Stimulated activated CD8-positive, alpha-beta memory T cell treated with anti-CD3 and anti-CD28 coated beads, Interleukin-4, amount 100 ng/mL, for 4 hours (primary cell): ENCODE measurements at places on chromosomes 5 and 9.
A peak's percentile ranks its signal among the peaks of the same experiment; 100 is the strongest.

DNA sequence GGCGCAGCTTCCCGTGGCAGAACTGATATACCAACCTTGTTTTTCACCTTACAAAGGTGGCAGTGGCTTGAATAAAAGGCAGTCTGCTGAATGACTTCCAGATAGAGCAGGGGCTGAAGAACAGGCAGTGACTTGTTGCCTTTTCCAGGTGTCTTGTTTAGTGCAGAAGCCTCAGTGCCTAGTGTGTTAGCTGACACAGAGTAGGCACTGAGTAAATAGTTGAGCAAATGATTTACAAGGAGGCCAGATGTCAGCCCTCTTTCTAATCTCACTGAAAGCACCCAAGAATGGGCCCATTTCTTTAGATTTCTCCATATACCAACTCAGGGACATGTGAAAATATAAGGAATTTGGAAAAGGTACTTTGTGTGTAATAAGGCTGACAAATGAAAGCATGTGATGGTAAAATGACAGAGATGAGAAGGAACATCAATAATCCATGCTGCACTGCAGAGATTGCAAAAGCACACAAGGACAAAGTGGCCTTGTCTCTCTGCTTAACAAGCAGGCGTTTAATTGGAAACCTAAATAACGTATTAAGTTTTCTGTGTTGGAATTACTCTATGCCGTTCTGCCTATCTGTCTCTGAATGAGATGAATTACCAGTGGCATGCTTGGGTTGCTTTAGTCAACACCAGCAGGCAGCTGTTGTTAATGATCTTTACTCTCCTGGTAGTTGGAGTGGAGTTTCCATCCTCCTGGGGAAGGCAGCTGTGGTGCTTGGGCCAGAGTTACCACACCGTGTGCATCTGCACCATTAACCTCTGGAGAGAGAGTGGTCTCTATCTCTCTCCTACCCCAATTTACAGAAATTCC is 360.1 kb upstream of the C9orf72 start:
- DNase-seq: no peak

GRCh38 chr9:91560301-91560700 is 136.7 kb upstream of the NFIL3 start:
- DNase-seq: no peak

DNA sequence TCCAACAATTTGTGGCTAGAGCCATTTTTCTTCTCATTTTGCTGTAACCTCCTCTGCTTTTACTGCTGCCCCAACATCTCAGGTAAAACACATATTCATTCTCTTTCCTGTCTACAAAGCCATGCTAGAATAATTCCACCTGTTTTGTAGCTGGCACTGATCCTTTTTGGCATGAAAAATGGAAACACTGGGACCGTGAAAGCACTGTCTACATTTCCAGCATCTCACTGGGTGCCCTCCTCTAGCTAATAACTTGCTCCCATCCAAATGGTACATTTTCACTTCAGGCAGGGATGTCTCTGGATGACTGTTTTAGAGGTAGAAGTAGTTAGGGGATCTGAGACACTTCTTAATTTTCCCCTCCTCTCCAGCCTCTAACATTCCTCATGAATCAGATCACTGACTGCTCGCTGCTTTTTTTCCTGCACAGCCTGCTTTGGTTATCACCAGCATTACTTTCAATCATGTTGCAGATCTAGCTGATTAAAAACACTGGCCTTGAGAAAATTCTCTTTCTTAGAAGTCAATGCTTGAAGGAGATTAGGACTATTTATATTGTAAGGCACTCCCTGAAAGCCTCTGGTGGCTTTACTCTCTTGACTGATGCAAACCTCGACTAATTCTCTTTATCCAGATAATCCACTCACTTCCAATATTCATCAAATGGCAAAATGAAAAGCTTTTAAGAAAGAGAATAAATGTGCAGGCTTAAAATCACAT is 1312.6 kb upstream of the DMAC1 start:
- DNase-seq: no peak

DNA sequence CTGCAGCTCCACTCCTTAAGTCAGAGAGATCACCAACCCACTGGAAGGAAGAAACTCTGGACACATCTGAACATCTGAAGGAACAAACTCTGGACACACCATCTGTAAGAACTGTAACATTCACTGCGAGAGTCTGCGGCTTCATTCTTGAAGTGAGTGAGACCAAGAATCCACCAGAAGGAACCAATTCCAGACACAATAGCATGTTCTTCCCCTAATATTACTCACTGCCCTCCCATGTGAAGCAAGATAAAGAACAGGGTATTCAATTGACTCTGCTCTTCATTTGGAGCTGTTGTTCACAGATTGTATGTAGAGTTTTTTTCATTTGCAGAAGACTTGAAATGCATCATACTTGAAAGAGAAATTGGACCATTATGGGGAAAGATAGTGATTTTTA is 10.8 kb downstream of the SAXO1 start:
- no peak for DNase-seq

DNA sequence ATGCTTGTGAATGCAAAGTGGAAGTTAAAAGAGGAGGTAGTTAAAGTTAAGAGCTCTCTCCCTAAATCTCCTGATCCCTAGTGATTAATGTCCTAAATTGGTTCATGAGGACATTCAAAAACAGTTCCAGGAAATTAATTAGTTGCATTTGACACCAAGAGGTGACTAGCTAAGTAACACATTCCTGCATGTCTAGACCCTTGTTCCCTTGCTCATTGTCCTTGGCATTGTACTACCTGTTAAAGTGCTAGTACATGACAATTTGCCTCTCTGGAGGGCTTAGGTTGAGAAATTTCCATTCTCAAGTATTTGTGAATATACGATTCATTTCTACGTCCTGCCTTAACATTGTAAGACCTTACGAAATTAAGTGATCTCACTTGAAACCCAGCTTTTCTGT is 278.6 kb upstream of the CDH10 start:
- DNase-seq: no peak

DNA sequence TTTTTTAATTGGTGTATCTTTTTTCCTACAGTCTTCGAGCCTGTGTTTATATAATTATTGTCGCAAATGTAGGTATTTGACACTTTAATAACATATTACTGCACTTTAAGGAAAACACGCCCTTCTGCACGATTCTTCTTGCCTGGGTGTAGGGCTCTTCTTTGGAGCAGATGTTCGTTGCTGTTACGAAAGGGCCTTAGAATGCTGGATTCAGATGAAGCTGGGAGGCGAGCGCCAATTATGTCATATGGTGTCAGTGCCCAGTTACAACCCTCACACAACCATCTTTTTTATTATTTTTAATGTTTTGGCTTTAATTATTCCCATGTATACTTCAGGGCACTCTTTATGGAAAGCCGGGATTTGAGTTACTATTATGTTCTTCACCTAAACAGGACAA is 553.0 kb downstream of the EBF1 start:
- no peak for DNase-seq

DNA sequence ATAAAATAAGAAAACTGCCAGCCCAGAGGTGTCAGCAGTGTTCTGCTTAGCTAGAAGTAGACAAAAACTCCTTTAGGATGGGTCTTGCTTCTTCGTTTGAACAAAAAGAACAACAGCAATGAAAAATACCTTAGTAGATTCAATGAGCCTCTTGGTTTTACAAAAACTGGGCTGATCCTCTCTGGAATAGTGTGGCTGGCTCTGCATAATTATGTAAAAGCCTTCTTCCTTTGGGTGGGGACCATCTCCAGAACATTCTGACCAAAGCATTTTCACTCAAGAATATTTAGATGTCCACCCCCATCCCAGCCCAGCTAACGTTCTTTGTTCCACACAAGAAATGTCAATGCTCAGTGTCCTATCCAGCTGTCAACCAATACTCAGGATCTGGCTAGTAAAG is 63.2 kb downstream of the LRSAM1 start:
- no peak for DNase-seq

GRCh38 chr5:139363937-139364336 is 19.2 kb downstream of the SLC23A1 start:
- no peak for DNase-seq

DNA sequence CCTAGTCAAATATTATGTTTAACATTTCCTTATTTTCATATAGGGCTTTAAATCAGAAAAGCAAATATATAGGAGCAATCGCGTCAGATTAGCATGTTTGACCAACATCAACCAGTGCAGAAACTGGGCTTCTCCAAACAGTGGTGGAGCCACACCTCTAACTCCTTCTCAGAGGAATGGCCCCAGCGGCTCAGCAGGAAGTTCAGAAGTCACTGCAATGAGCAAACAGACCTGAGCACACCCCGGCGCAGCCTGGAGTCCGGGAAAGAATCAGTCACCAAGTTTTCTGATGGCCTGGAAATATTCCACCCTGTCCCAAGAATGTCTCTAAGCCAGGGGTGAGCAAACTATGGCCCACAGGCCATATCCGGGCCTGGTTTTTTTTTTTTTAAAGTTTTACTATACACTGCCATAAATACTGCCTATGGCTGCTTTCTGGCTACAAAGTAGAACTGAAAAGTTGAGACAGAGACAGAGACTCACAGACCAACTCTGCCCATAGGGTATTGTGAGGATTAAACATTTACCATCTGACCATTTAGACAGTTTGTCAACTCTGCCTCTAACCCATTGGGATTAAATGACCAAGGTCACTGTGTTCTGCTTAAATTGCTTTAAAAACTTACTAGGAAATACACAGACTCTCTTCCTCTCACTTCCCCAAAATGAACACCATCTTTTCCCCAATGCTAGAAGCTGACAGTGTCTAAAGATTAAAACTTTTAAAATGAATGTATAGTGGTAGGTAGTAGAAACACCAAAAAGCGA is 5.4 kb downstream of the GOLM1 start:
- no peak for DNase-seq

DNA sequence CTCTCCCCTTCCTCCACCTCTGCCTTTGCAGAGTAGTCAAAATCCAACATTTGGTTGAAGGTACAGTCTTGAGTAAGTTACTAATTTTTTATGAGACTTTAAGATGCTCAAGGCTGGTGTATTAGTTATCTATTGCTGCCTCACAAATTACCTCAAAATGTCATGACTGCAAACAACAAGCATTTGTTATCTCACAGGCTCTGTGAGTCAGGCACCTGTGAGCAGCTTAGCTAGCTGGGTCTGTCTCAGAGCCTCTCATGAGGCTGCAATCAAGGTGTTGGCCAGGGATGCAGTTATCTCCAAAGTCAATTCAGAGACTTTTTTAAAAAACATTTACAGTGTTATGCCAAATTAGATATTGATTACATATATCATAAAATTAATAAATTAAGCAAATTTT is 371.3 kb upstream of the RGMB start:
- DNase-seq: no peak

GRCh38 chr5:39116344-39117170 is 42.4 kb upstream of the RICTOR start:
- DNase-seq: no peak

GRCh38 chr5:8897316-8897715 is 648.6 kb downstream of the SEMA5A start:
- DNase-seq: no peak

DNA sequence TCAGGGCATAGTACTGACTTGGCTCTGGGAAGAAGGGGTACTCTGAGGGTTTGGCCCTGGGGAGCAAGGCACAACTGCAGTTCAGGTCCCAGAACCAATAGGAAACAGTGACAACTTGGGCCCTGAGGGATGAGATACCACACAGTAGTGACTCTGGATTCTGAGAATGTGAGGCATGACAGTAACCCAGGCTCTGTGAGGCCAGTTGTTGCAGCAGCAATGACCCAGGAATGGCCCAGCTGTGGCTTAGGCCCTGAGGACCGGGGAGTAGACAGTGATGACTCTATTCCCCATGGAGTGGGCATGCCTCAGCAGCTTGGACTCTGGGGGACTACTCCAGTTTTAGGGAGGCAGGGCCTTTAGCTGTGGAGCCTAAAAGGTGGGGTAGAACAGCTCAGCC is 21.5 kb upstream of the NFIL3 start:
- DNase-seq: no peak

DNA sequence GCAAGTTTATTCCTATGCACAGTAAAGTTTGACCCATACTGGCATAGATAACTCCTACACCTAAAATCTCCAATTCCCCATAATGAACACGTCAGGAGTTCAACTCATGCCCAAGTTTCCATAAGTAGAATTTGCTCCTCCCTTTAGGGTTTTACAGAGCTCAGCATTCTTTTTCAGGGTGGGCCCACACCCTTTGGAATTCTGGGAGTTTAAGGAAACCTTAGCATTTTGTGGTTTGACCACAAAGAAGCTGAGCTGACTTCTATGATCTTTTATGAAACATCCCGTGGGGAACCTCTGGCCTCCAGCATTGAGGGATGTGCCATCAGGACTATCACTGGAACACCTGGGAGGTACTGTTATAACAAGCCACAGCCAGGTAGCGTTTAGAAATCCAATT is 220.6 kb upstream of the MAP3K1 start:
- DNase-seq: no peak

GRCh38 chr9:137029058-137029936 is 1.3 kb upstream of the ABCA2 start:
- peak; percentile 52 for DNase-seq

- DNase-seq: no peak
Measured at GRCh38 chr9:75909776-75910175, 19.3 kb downstream of the PCSK5 start.

GRCh38 chr9:84374516-84374915 is 34.0 kb upstream of the SLC28A3 start:
- DNase-seq: no peak

DNA sequence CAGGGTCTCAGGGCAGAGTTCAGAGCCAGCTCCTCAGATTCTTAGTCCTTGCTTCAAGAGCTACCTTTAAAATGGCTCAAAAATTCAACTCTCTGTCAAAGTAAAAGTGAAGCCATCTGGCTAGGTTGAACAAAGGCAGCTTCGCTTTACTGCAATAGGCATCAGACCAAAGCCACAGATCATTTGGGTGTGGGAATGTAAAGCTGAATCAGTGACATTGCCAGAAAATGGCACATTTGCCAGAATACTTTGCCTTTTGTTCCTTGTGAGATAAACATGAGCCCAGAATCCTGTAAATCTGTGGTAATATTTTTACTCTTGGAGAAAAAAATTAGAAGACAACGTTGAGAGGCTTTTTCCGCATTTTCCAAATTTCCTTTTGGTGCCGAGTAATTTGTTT is 210.5 kb downstream of the PALM2AKAP2 start:
- DNase-seq: no peak

- DNase-seq: no peak
Measured at GRCh38 chr9:88773627-88774244, 217.5 kb upstream of the S1PR3 start.

- no peak for DNase-seq
Measured at GRCh38 chr9:36118706-36119105, 17.8 kb upstream of the GLIPR2 start.

GRCh38 chr9:113293285-113293878 is 9.8 kb downstream of the RNF183 start:
- no peak for DNase-seq

DNA sequence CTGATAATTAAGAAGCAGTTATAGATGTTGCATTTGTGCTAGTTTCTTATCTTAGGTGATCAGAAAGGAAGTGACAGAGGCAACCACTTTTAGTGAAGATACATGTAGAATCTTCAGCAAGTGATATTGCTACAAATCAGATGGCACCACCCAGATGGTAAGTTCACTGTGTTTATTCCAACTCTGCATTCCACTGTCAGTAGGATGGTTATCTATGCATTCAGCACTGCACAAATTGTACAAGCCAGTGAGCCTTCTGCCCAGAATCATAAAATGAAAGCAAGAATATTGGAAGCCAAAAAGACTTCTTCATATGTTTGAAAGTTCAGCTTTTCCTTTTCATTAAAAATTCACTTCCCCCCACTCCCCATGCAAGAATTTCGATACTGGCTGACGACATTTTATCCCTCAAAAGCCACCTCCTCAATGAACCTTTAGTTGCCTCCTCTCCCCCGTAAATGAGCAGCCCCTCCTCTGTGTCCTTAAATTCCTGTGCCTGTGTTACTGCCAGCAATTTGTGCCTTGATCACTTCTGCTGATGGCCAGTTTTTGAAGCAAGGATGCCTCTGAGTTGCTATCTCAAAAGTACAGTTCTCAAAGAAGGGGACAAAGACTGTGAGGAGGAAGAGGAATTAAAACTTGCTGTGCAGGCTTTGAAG is 91.6 kb downstream of the ZSWIM6 start:
- DNase-seq: no peak
